ENCODE measurements at places on chromosomes 13 and 19. TPM values are rescaled to one million over a fixed set of nuclear protein-coding genes. Genes with fewer than 3 reads are reported as not detected.

GRCh38 chr19:55537741-55538111, 793 bp upstream of the SBK2 start:
- no peaks in the 10 kb centered on the region for H3K27me3 ChIP-seq
- H3K36me3 ChIP-seq = no peaks in the 10 kb centered on the region
- peaks cover 7% of the 10 kb centered on the region for H3K4me1 ChIP-seq
- DNase-seq = peak; percentile 78
- H3K4me3 ChIP-seq = no peak overlapping the region
- H3K27ac ChIP-seq = no peak overlapping the region

DNA sequence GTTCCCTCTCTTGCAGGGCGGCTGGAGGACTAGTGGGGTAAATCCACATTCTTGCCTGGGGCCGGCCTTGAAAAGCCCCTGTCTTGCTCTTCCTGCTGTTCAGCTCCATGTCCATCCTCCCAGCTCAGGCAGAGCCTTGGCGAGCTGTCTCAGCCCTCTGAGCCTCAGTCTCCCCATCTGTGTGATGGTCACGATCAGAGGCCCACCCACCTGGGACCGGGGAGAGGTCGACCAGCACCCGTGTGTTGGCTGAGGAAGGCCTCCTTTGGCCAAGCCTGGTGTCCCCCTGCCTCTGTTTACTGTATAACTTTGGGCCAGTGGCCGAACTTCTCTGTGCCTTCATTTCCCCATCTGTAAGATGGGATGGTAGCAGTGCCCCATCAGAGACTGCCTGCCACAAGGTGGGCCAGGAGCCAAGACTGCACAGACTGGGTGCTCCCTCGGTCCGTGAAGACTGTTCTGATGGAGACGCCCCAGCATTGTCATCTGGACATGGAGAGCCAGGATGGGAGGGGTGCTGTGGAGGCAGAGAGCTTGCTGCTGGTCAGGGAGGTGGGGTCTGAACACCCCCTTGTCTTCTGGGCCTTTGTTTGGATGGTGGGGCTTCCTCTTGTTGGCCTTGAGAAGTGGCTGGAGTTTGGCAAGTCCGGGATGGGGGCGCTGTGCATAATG, 18.5 kb downstream of the KLHL26 start:
- no peak overlapping the region for H3K4me3 ChIP-seq
- DNase-seq = no peak
- no peaks in the 10 kb centered on the region for H3K36me3 ChIP-seq
- no peaks in the 10 kb centered on the region for H3K27me3 ChIP-seq
- H3K4me1 ChIP-seq = 0 out of 2 replicates have a peak, but pooled peaks cover 4% of the 10 kb centered on the region

GRCh38 chr19:5143471-5144411, 174.8 kb downstream of the KDM4B start:
- DNase-seq = no peak
- H3K4me1 ChIP-seq = no peaks in the 10 kb centered on the region
- H3K36me3 ChIP-seq = peaks cover 3% of the 10 kb centered on the region
- no peak overlapping the region for H3K4me3 ChIP-seq
- H3K27me3 ChIP-seq = no peaks in the 10 kb centered on the region
- H3K27ac ChIP-seq = no peak overlapping the region

MYO16 gene
- polyA plus RNA-seq = 0.13 TPM

All from GM23338 (cell line).